ENCODE measurements at places on chromosomes 1 and 21.

DNA sequence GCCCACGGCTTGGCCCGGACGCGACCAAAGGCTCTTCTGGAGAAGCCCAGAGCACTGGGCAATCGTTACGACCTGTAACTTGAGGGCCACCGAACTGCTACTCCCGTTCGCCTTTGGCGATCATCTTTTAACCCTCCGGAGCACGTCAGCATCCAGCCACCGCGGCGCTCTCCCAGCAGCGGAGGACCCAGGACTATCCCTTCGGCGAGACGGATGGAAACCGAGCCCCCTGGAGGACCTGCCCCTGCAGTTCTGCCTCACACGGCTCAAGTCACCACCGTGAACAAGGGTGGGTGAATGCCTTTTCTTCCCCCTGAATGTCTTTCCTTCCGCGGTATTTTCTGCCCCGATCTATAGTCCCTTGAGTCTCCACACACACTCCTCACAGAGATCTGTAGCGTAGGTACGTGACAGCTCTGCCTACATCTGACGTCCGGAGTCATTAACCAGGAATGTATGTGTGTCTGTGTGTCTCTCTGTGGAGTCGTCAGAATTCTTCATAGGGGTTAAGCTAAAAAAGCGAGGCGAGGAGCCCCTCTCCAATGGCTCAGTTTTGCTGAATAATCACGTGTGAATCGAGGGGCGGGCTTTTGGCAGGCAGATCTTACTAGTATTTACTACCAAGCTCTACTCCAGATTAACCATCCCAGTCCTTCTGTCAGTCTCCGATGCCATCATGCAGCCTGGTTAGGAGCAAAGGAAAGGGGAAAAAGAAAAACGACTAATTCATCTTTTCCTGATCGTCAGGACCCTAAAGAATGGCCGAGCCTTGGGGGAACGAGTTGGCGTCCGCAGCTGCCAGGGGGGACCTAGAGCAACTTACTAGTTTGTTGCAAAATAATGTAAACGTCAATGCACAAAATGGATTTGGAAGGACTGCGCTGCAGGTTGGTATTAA is at the start of gene CDKN2C:
Gene CDKN2C (plus strand): TSS at position 635 of the 898 bp plus-strand sequence. CDS start 124 bp downstream, at position 759.
- no peak for DNase-seq

DNA sequence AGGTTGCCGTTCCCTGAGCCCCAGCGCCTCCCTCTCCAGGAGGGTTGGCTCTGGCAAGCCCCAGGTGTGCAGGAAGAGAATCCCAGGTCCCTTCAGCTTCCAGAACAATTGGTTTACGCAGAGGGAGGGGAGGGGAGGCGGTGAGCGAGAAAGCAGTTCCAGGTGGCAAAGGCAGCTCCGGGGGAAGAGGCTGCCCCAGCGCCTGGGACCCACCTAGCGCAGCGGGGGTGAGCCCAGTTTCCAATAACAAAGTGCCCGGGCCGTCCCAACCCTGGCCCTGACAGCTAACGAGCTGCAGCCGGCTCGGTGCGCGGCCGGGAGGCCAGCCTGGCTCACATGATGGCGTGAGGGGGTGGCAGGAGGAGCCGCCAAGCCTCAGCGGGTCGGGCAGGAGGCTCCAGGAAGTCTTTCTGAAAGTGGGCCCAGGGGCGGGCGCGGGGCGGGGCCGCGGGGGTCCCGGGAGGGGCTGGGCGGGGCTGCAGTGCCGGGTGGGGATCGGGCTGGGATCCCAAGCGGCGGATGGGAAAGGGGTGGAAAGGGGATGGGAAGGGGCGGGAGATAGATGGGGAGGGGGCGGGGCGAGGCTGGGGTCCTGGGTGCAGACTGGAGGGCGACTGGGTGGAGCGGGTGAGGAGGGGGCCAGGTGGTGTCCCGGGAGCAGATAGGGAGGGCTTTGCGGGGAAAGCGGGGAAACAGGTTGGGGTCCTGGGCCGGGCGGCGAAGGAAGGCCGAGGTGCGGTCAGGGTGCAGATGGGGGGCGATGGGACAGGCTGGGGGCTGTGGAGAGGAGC is 22.8 kb downstream of the DHRS3 start:
- DNase-seq, result no peak

DNA sequence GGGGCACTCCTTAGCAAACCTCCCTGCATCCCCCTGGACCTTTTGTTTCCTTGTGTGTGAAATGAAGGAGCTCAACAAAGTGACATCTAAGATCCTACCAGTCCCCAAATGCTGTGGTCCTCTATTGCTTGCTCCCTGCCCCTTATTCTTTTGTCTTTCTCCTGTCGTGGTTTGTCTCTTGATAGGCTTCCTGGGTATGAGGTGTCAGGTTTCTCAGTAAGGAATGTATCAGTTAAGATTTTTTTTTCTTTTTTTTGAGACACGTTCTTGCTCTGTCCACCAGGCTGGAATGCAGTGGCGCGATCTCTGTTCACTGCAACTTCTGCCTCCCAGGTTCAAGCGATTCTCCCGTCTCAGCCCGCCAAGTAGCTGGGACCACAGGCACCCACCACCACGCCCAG is 16.8 kb downstream of the CNIH3 start:
- DNase-seq, result no peak

DNA sequence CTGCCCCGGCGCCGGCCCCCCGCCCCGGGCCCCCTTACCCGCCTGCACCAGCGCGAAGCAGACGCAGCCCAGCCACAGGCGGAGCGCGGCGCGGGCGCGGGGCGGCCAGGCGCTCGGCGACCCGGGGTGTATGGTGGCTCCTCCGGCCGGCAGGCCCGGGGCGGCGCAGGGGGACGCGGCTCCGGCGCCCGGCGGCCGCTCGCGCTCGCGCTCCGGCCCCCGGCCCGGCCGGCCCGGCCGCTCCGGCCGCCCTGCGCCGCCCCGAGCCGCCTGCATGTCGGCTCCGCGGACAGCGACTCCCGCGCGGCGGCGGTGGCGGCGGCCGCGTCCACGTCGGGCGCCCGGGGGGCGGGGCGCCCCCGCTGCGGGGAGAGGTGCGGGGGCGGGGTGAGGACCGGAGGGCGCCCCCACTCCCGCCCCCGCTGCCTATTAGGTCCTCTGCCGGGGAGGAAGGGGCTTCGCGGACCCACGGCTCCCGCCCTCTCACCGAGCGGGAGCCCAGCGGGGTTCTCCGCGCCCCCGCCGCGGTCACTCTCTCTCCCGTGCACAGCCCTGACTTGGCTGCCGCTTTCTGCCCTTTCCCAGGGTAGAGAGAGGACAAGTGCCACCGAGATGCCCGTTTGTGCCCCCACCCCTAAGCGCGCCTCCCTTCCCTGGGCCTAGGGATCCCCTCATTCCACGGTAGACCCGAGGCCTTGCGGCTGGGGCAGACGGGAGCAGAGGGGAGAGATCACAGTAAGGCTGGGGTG is at the start of gene FNDC5:
Gene FNDC5 (minus strand): TSS at position 298 of the 749 bp plus-strand sequence.
- no peak for DNase-seq

DNA sequence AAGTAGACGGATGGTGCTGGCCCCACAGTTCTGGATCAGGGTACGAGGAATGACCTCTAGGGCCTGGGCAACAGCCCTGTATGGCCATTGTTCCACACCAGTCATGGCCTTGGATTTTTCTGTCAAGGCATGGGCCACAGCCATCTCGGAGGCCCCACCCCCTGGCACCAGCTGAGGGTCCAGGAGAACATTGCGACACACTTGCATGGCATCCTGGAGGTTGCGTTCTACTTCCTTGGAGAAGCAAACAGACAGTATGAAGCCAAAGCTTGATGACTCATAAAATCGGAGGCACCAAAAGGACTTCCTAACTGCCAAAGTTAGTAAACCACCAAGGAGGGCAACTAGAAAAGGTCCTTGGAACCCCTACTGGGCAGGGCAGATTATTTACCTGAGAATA is 11.9 kb upstream of the VHLL start:
- DNase-seq, result no peak

DNA sequence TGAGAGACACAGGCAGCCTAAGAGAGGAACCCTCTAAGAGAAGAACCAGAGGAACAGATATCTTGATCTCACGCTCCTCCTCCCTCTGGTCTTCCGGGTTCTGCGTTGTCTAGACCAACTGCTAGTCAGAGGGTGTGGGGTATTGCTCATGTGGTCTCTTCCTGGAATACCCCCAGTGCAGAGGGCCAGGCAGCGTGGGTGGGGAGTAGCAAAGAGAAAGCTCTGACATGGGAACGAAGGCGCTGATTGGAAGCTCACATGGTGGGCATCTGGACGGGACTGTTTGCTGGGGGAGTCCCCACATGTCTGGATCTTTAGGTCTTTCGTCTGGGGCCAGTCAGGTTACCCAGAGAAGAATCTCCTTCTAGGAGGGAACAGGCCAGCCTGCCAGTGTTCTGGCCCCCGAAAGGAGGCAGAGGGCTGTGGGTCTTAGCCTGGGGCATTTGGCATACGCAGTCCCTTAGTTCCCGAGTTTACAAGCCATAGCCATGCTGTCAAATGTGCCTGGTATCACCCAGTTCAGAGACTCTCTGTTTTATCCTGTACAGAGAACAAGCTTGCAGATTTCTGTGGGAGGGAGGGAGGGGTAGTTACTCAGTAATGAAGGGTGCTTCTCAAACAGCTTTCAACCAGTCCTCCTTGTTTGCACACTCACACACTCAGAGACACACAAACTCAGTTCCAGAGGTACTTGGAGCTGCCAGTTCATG is 18.3 kb upstream of the IL6R start:
- DNase-seq, result peak; percentile 77

GRCh38 chr1:243375596-243375995 is 119.8 kb downstream of the SDCCAG8 start:
- no peak for DNase-seq

- no peak for DNase-seq
Measured at GRCh38 chr21:33733601-33734000, 91.3 kb downstream of the ITSN1 start.

DNA sequence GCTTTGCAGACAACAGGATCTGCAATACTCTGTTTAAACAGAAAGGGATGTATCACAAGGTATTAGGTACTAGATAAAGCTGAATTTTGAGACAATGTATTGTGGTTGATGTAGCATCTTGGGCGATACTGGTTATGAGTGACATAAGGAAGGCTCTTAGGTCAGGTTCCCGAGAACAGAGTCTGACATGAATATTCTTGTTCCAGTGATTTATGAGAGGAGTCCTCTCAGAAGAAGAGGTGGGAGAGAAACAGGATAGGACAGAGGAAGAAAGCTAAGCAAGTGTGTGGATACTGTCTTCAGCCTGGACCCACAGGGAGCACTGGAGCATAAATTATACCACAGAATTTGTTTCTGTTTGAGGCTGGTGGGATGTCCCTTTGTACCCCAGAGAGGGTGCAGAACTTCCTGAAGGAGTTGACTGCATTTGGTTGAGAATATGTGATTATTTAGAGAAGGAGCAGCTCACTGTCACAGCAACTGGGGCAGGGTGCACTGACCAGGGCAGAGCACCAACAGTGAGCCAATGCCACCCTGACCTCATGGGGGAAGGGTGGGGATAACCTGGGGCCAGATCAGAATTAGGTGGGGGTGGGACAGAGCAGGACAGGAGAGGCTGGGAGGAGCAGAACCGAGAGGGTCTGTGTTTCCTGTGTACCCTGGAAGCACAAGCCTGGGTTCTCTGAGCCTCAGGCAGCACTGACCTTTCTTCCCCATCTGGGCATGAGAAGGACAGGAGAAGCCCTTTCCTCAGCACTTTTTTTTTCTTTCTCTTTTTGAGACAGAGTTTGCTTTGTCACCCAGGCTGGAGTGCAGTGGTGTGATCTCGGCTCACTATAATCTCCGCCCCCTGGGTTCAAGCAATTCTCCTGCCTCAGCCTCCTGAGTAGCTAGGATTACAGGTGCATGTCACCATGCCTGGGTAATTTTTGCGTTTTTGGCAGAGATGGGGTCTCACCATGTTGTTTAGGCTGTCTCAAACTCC is 36.3 kb upstream of the SLC6A9 start:
- DNase-seq, result no peak
